ENCODE measurements at places on chromosomes 4 and X.
A peak's percentile ranks its signal among the peaks of the same experiment; 100 is the strongest.

GRCh38 chr4:7506119-7506518 lies 71.4 kb upstream of the PSAPL1 start:
- DNase-seq = no peak

GRCh38 chrX:102652031-102652688 lies 877 bp downstream of the GPRASP1 start:
- peak; percentile 55 for DNase-seq

DNA sequence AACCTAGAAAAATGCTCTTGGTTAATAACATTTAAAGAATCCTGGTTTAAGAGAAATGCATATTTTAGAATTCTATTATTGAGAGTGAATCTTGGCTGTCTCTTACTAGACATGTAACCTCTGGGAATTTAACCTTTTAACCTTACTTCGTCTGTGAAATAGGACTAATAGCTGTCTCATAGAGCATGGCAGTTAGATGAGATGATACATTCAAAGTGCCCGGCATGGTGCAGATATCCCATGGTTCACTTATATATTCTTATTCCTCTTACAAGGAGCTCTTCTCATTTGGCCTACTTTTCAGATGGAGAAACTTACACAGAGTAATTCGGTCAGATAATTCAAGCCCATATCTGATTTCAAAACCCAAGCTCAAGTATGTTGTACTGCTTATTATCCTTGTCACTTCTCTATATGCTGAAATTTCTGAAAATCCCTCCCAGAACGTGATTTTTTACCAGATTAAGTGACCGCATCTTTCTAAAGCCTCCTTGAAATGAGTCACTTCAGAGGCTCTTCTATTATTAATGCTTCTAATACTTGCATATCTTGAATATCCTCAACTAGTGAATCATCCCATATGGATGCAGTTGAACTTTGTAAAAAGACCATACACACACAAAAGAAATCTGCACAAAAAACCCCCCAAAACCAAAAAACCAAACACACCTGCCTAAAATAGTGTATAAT lies 4.9 kb downstream of the CDKN2AIP start:
- DNase-seq = peak; percentile 61

DNA sequence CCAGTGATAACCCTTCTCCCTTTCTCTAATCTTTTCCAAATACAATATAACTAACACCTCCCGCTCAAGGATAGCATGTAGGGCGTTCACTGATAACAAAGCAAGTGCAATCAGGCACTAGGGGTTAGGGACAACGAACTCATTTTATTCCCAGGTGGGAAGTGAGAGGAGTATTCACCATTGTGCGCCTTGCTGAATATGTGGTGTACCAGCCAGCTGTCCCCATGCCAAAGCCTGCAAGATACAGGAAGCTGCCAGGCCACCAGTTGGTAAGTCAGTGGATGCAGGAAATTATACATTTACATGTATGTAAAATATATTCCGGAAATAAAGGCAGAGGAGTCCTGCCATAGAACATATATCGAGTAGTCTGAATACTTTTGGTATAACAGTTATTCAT lies 6.3 kb upstream of the HPRT1 start:
- no peak for DNase-seq

DNA sequence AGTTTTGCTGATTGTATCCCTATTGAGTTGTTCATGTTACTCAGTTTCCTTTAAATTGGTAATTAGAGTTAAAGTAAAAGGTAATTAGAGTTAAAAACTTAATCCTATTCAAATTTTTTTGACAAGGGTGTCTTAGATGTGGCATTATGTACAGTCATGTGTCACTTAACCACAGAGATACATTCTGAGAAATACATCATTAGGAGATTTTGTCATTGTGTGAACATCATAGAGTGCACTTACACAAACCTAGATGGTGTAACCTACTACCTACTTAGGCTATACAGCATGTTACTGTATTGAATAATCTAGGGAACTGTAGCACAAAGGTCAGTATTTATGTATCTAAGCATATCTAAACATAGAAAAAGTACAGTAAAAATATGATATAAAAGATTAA lies 39.2 kb downstream of the BEX3 start:
- no peak for DNase-seq

GRCh38 chr4:48103483-48104139 lies 30.4 kb downstream of the TXK start:
- DNase-seq = no peak

- DNase-seq = peak; percentile 1
These were observed at the start of gene UNC5C for GRCh38 chr4:95548738-95549245. Gene UNC5C, minus strand, starts transcription at chr4:95548973.

- DNase-seq = peak; percentile 1
These were observed 3.4 kb upstream of the IGBP1 start for GRCh38 chrX:70129816-70130215.

DNA sequence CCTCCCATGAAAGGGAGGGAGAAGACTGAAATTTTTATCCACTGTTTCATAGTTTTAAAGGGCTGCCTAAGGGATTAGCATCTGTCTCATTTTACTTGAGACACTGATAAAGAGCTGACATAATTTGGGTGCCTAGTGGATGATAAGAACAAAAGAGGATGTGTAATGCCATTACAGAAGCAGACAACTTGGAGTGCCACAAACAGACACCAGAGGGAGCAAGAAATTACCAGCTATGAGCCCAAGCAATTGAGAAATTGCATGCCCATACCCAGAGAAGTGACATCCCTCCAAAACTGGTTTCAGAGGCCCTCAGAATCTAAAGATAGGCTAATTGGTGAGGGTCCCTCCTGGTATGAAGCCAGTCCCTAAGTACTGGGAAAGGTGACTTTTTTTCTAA lies 38.5 kb upstream of the POU3F4 start:
- no peak for DNase-seq

GRCh38 chr4:128286474-128287058 lies 1.0 kb downstream of the PGRMC2 start:
- no peak for DNase-seq

GRCh38 chr4:69910016-69910782 lies 20.7 kb upstream of the CSN1S1 start:
- DNase-seq = peak; percentile 32

GRCh38 chrX:2385224-2385623 lies 115.6 kb downstream of the DHRSX start:
- DNase-seq = peak; percentile 83

DNA sequence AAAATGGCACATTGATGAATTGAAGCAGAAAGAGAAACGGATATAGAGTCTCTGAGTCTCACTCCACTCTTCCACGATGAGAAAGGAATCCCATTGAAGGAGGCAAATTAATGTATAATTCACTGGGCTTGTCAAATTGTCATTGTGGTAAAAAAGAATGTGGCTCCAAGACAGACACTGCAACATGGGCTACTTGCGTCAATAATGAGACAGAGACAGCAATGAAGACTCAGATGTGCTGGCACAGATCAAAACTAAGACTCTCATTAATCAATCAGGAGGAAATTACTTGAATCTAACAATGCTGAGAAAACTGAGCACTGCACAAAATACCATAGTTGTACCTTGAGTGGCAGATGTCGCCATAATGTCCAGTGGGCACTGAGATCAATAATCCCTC lies 1485.5 kb downstream of the TECRL start:
- DNase-seq = no peak

DNA sequence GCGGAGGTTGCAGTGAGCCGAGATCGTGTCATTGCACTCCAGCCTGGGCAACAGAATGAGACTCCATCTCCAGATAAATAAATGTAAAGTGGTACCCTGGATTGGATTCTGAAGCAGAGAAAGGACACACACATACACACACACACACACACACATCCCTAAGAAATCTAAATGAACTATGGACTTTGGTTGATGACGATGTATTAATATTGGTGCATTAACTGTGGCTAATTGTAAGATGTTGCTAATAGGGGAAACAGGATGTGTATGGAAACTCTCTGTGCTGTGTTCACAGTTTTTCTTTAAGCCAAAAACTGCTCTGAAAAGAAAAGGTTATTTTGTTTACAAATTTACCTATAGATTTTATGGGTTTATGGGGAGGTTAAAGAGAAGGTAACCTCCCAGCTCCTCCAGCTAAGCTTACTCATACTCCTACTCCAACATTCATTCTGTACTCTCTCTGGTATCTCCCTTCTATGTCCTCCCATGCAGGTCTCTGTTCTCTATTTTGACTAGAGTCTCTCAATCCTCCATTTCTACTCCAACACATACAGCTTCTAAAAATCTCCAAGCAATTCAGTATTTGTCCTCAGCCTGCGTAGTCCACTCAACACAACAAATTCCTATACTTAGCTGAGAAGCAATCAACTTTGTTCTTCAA lies 46.5 kb upstream of the RELL1 start:
- no peak for DNase-seq

- no peak for DNase-seq
These were observed 6.8 kb downstream of the ASB5 start for GRCh38 chr4:176262243-176262642.

GRCh38 chrX:114959729-114960128 lies 57.7 kb downstream of the IL13RA2 start:
- DNase-seq = no peak

- no peak for DNase-seq
These were observed 2.9 kb upstream of the NSD2 start for GRCh38 chr4:1868293-1868692.

DNA sequence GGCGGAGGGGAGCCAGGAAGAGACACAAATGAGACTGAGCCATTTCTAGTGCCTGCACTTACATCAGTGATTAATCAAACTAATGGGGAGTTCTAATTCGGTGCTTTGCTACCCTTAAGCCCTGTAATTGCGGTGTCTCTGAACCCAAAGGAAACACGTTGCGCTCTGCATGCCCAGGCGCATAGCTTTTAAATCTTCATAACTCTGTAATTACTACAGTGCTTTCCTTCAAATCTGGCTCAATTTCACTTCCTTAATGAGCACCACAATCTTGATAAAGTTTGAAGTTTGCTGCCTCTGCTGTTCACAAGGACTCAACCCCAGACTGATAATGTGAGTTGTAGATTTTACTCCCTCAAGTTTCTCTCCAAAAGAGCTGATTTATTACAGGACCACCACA lies 5.7 kb upstream of the NHS start:
- no peak for DNase-seq

- no peak for DNase-seq
These were observed 99.0 kb downstream of the ARSJ start for GRCh38 chr4:113880240-113881028.

Data from foreskin fibroblast (primary cell).